ENCODE measurements at places on chromosomes 16 and 17.

DNA sequence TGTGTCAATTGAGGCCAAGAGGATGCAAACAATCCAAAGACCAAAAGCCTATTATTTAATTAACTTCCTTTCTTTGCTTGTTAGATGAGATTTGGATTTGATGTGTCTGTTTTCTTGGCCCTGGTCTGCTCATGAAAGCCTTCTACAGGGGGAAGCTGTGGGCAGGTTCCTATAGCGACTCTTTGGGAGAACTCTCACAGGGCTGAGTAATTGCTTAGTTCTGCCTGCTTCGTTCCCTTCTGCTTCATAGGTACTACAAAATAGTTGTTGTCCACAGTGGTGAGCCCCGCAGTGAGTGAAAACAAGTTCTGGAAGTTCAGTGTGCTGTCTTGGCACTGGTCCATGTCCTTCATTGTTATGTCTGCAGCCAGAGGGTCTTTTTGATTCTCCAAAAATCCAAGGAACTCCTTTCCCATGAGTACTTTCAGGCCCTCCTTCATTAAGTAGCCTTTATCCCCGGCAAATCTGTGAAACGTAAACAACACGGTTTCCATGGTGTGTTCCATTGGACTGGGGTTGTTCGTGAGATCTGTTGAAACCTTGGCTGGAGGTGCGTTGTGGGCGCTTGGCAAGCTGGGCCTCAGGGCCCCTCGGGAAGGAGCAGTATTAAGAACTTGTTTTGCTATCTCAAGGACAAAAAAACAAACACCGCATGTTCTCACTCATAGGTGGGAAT, 30.0 kb upstream of the ANKRD40CL start:
- no peak for DNase-seq

DNA sequence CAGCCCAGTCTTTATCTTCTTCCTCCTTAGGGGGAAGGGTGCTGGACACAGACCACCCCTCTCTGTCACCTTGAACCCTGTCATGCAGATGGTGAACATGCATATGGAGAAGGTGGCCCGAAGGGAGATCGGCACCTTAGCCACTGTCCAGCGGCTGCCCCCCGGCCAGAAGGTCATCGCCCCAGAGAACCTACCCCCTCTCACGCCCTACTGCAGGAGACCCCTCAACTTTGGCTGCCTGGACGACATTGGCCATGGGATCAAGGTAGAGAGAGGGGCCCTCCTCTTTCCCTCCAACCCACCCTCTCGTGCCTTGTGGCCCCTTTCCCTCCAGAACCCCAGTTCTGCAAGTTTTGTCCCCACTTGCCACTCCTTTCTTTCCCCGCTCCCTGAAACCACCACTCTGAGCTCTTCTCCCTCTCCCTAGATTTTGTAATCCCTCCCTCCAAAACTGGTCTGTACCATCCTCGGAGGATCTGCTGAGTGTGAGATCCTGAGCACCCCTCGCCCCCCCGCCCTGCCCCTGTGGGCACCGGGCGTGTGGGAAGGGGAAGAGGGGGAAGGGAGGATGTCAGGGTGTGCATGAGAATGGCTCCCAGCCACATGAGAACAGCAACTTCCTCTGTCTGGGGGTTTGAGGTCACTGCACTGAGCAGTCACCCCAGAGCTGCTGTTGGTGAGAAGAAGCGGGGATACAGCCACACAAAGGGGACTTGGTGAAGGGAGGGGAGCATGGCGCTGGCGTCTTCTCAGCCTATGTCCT, 7.3 kb downstream of the ABI3 start:
- DNase-seq, result no peak

DNA sequence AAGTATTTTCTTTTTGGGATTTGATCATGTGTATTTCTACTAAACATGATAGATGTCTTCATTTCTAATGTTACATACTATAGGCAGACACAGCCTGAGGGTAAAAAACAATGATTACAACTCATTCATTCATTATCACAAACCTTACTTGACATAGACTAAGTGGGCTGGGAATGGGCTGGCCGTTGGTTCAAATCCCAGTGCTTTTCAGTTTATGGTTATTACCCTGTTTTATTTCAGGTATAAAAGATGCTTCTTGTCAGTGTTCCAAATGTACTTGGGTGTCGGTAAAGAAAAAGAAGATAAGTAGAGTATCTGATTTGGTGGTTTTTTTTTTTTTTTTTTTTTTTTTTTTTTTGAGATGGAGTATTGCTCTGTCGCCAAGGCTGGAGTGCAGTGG, 149.7 kb upstream of the ZFHX3 start:
- no peak for DNase-seq

DNA sequence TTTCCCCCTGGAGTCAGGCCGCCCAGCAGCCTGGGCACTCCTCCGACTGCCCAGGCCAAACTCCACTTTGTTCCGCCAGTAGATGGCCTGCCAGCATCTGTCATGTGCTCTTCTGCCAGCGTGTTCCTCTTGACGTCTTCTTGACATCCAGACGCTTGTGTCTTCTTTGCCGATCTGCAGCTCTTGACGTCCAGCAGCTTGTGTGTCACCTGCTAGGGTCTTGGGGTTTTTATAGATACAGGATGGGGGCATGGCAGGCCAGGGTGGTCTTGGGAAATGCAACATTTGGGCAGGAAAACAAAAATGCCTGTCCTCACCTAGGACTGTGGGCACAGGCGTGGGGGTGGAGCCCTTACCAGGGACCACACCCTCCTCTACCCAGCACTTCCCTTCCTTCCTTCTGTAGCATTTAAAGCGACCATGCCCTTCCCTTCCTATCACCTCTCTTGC, 88.7 kb downstream of the BMERB1 start:
- no peak for DNase-seq

DNA sequence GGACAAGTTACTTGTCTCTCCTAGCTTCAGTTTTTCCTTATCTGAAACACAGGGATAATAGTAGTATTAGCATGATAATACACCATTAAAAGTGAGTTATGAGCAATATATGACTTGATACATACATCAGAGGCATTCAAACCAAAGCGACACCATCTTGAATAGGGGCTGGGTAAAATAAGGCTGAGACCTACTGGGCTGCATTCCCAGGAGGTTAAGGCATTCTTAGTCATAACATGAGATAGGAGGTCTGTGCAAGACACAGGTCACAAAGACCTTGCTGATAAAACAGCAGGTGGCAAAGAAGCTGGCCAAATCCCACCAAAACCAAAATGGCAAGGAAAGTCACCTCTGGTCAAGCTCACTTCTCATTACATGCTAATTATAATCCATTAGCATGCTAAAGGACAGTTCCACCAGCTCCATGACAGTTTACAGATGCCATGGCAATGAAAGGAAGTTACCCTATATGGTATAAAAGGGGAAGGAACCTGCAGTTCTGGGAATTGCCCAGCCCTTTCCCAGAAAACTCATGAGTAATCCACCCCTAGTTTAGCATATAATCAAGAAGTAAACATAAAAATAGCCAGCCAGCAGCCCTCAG, 37.2 kb upstream of the HS3ST3A1 start:
- no peak for DNase-seq

- DNase-seq, result no peak
Measured at GRCh38 chr16:14955546-14956231, 18.4 kb downstream of the NPIPA1 start.

DNA sequence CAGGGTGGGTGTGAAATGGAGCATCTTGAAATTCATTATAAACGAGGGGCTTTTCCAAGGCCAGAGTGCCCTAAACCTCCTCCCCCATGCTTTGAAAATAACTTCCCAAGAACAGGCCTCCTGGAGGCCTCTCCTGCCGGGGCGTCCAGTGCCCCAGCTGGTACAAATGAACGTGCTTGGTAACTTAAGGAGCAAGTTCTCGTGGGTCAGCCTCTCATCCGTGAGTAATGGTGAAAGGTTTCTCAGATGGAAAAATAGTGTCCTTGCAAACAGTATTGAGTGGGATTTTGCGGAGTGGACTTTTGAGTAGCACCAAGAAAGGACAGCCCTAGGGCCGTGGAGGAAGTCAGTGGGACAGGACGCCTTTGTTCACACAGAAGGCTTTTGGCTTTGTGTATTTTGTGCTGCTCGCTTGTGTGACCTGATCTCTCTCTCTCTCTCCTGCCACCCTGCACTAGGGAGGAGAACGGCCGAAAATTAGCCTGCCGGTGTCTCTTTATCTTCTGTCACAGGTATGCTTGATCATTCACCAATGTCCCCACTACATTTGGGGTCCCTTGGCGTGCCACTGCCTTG, 34.6 kb downstream of the CLEC16A start:
- DNase-seq, result no peak

- peak; percentile 32 for DNase-seq
Measured at GRCh38 chr16:1105888-1106620, 10.0 kb upstream of the C1QTNF8 start.

- peak; percentile 73 for DNase-seq
Measured at GRCh38 chr16:52912565-52913173, 140.0 kb downstream of the CHD9NB start.

GRCh38 chr17:28467456-28468025, 5.9 kb upstream of the SLC13A2 start:
- no peak for DNase-seq

GRCh38 chr17:63838631-63839171, 3.8 kb downstream of the SMARCD2 start:
- DNase-seq, result no peak

GRCh38 chr16:11836650-11837244, 14.6 kb downstream of the RSL1D1 start:
- no peak for DNase-seq

DNA sequence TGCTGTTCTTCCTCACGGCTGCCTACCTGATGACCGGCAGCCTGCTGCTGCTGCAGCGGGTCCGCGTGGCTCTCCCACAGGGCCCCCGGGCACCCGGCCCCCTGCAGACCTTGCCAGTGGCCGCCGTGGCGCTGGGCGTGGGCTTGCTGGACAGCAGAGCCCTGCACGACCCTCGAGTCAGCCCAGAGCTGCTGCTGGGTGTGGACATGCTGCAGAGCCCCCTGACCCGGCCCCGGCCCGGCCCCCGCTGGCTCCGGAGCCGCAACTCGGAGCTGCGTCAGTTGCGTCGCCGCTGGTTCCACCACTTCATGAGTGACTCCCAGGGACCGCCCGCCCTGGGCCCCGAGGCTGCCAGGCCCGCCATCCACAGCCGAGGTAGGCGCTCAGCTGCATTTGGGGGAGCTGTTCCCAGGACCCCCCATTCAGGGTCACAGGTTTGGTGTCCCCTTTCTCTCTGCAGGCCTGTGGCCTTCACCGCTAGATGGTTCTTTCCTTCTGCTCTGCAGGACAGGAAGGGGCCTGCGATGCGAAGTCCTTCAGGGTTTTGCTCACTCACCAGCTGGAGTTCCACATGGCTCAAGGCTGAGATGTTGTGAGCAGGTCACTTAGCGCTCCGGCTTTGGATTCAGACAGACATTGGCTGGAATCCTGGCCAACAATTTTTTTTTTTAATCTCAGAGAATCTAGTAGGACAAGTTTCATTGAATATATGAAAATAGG, 10.7 kb downstream of the WSCD1 start:
- no peak for DNase-seq

GRCh38 chr17:16013943-16014407, 14.4 kb downstream of the TTC19 start:
- no peak for DNase-seq

DNA sequence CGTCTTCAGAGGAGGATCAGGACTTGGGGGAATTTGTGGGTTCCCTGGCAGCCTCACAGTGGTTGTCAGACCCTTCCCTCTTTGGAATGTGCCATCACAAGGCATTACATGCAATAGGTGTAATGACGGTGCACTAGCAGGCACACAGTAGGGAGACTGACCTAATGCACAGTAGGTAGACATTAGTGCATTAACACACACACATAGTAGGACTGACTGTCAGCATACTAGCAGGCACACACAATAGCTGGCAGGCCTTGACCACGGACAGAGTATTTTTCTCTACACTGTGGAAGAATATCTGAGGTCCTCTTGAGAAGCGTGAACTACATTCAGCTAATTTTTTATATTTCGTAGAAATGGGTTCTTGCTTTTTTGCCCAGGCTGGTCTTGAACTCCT, 10.9 kb upstream of the UBALD2 start:
- DNase-seq, result no peak

DNA sequence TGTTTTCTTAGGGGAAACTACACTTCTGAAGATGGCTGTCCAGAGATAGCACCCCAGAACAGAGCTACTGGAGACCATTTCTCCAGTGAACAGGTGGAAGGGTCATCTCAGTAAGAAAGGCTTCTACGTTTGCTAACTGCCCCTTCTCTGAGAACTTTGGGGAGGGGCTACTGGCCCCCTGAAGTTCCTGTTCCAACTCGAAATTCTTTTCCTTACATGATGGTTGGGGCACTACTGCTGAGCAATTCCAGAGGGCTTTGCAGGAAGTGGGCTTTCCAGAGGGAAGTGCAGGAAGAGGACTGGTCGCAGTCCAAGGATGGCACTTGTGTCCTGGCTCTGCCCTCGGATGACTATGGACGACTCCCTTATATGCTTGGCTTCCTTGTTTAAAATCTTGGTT, 31.2 kb downstream of the TOM1L2 start:
- no peak for DNase-seq

GRCh38 chr16:77046206-77046605, 144.8 kb upstream of the MON1B start:
- no peak for DNase-seq

DNA sequence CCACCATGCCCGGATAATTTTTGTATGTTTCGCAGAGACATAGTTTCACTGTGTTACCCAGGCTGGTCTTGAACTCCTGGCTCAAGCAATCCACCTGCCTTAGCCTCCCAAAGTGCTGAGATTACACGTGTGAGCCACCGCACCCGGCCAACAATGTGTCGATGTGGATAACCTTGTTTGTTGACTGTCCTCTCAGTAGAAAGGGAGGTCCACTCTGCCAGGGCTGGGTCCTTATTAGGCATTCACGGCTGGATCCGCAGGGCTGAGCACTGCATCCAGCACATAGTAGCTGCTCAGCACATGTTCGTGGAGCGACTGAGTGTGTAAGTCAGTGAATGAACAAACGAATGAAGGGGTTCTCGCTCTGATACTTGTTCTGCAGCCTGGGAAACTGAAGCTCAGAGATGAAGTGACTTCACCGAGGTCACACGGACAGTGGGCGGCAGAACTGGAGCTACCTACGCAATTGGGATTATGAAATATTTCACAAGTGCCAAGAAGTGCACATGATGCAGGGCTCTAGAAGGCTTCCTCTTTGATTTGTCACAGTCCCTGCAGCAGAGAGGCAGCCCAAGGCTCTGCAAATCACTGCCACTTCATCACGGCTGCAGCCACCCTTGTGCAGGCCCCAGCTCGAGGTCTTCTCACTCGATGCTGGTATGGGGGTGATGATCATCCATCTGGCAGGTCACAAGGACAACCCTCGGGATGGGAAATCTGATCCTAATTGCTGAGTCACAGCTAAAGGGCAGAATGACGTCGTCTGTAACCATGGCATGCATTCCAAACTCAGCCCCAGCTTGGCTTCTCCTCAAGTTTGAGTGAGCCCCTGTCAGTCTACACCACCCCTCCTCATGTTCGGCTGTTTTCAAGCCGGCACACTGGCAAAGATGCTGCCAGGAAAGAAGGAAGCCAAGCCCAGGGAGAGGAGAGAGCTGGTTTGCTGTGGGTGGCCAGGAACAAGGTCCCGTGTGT, 28.0 kb upstream of the SNN start:
- DNase-seq, result peak; percentile 90

All from NCI-H2171 (cell line).